ENCODE measurements at places on chromosomes 2 and 18. TPM values are rescaled to one million over a fixed set of nuclear protein-coding genes. Genes with fewer than 3 reads are reported as not detected.

DNA sequence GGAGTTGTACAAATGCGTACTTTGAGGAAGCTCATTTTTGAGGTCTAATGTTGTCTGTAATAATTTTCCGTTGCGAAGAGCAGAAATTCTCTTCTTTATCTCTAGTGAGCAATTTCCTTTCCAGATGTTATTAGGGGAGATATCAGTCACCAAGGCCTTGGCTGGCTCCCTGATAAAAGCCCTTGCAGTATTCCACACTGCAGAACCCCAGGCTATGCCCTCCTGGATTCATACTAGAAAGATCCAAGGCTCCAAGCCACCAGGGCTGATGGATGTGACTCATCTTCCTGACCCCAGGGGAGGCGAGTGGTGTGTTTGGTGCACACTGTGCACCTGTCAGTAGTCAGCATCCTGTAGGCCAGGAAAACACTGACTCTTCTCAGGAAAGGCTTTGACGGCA is 34.7 kb downstream of the INO80C start:
- DNase-seq, result no peak

GRCh38 chr2:101781326-101781725 is 83.8 kb downstream of the MAP4K4 start:
- no peak for DNase-seq

GRCh38 chr2:96587843-96588242 is 50.3 kb downstream of the KANSL3 start:
- DNase-seq, result no peak

DNA sequence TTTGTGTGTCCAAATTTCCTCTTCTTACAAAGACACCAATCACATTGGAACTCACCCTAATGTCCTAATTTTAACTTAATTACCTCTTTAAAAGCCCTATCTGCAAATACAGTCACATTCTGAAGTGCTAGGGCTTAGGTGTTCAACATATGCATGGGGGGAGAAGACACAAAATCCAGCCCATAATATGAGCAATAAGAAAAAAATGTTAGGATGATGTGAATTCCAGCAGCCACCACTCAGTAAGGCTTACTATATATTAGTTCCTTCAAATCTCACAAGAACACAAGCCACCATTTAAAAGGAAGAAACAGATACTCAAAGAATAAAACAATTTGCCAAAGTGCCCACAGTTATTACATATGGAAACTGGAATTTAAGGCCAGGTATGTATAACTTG is 285.7 kb downstream of the EPHA4 start:
- DNase-seq, result no peak

Gene RAB17
- total RNA-seq, result 43.9 TPM

Gene WNT10A
- total RNA-seq, result 0.88 TPM

Gene HOXD3
- 14.4 TPM for total RNA-seq

Gene DLX2
- 0.44 TPM for total RNA-seq

Gene IL36G
- total RNA-seq, result not detected
